AG04450 (cell line): ENCODE measurements at places on chromosomes 12 and 14.

- DNase-seq = peak; percentile 15
Observed at GRCh38 chr14:34554540-34555250, 15.2 kb upstream of the EAPP start.

DNA sequence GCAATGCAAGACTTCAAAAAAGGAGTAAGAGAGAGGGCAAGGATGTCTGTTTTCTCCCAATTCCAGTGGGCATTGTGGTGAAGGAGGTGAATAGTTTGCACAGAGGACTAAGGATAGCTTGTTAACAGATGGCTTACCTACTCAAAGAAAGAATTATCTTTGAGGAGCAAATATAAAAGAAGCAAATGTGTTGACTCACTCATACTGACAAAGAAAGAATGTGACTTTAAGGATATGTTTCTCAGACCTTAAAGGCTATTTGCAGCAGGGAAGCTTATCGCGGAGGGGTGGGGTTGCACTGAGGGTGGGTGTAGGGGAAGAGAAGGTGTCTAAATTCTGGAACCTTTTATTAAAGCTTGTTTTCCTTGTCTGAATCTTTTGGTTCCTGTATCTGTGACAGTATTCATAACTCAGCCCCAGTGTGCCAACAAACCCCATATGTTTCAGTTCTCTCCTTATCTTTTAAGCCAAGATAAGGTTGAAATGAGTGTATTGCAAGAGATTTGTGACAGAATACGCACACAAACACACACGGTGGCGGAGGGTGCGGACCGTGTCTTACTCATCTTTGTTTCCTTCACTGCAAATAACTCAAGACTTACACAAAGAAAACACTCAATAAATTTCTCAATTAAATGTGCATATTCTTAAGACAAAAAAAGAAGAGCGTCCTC, 146.4 kb upstream of the ARID2 start:
- DNase-seq = peak; percentile 3

GRCh38 chr12:121717041-121717699, 4.6 kb downstream of the TMEM120B start:
- peak; percentile 77 for DNase-seq

- DNase-seq = no peak
Observed at GRCh38 chr12:122986258-122986871, 5.9 kb downstream of the ARL6IP4 start.

- no peak for DNase-seq
Observed at GRCh38 chr12:92574051-92574783, 128.6 kb upstream of the PLEKHG7 start.

DNA sequence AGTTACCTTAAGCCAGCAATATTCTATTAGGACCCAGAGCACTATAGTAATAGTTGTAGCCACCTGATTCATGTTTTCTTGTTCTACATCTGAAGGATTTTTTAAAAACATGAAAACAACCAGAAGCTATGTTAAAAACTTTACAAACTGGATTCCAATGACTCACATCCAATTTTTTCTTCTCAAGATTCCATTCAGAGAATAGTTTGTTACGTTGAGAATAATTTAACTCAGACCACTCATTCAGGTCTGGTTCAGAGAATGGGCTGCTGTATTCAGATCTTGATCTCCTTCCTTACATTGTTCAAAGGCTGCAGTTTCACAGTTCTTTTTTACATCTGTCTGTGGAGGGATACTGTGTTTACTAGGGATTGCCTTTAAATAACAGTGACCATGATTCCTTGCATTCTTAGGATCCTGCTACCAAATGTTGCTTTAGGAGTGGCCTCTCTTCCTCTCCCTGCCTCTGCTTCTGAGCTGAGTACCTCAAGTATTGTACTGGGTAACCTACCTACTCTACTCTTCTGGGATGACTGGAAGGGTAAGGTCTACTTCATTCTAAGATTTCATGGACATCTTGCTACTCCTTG, 448.0 kb upstream of the FBXO33 start:
- DNase-seq = no peak

DNA sequence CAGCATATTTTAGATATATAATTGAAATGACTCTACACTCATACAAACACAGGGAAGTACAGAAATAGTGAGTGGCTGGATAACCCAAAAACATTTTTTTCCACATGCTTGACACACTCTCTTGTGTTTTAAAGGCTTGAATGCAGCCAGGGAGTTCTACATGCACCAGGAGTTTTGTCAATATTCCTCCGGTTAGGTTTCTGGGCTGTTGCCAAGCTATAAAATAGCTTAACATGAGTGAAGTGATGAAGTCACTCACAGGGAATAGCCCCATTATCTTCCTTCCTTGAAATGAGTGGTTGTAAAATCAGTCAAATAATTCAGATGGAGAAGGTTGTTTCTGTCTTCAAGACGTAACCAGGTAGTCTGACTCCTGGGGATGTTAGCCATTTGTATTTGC, 582.7 kb downstream of the SLC6A15 start:
- DNase-seq = no peak

DNA sequence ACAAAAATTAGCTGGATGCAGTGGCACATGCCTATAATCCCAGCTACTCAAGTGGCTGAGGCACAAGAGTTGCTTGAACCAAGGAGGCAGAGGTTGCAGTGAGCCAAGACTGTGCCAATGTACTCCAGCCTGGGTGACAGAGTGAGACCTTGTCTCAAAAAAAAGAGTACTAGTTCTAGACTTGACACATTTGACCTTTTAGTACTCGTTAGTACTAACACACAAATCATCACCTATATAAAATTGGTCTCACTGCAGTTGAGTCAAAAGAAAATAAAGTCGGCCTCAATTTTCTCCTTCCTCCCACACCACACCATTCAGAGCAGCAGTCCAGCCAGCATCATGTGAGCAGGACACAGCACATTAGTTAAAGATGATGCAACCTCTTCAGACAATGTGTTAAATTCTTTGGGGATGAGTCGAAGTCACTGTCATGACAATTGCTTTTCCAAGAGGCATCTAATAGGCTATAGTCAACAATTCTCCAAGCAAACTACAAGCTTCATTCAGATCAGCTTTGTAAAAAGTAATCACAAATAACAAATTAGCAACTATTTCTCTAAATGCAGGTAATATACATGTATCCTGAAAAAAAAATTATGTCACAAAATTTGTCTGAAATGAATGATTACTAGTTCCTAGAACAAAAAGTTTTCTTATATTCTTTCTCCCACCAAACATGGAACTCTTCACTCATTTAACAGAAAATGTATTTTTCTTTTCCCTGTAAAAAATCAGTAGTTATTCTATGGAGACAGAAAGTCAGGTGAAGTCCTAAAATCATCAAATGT, 55.6 kb downstream of the CLIP1 start:
- DNase-seq = peak; percentile 67

DNA sequence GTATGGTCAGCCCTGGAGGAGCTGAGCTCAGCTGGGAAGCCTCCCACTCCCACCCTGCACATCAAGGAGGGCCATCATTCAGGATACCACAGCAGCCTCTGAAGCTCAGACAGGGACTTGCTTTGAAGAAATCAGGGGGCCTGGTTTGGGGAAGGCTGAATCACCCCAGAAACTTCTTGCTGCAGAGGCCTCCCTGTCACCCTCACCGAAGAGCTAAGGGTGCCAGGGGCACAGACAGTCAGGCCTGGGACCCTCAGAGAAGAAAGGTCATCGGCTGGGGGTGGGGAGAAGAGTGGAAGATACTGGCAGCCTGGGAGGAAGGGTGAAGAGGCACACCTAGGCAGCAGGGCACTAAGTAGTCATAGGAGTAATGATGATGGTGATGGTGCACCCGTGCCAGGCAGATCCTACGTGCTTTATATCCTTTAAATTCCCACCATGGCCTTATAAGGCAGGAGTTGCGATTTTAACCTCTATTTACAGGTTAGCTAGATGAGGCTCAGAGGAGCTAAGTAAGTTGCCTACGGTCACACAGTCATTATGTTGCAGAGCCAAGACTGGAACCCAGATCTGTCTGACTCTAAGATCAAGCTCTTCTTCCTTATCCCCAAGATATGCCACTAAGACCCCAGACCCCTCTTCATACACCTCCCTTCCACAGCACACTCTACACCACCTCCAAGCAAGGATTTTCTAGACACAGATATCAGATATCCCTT, 28.5 kb upstream of the PNMA1 start:
- no peak for DNase-seq

DNA sequence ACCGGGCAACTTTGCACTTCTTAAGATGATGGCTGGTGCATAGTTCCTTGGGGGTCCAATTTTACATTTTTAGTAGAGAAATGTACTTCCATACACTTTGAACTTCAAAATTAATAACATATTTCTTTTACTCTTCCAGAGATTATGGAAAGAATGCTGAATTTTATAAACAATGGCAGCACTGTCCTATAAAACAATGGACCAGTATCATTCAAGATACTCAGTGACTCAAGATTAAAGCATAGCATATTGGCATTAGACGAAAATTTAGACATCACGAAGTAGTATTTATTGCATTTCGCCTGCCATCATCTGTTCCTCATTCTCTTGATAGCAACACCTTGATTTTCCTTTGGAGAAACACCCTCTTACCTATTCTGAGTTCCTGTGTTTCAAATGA, 118.3 kb upstream of the ATF7IP start:
- no peak for DNase-seq

GRCh38 chr12:85448031-85448430, 168.0 kb downstream of the ALX1 start:
- DNase-seq = no peak

DNA sequence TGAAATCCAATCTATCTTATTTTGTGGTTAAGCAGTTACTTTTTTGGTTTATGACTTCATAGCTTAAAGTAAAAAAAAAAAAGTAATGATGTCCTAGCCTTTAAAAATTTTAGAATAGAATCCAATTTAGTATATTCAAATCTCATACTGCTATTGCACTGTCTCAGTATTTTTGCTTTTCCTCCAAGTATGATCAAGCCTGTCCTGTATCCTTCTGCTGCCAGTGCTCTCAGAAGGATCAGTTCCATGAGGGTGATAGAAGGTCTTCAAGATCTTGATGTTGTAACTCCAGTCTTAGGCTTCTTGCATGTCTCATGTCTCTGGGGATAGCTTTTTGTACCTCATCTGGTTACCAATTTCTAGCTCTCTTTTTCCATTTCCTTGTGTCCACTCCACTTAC, 324.2 kb upstream of the FAR2 start:
- DNase-seq = no peak

- DNase-seq = no peak
Observed at GRCh38 chr12:5478081-5478706, 46.3 kb downstream of the NTF3 start.

DNA sequence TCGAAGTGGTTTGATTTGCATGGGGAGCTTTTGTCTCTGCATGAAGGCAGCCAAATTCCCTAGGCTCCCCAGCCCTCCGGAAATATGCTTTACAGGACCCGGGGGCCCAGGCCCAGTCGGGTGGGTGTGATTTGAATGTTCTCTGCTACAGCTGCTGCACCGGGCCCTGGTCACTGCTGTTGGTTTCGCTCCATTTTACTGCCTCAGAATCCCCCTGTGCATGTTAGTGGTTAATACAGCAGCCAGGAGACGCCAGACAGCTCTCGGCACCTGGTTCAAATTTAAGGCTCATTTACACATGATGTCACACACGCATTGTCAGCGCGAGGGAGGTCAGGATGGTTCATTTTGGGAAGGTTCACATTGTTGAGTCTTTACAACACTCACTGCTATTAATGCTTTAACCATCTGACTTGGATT, 99.6 kb downstream of the SLC38A6 start:
- peak; percentile 72 for DNase-seq

DNA sequence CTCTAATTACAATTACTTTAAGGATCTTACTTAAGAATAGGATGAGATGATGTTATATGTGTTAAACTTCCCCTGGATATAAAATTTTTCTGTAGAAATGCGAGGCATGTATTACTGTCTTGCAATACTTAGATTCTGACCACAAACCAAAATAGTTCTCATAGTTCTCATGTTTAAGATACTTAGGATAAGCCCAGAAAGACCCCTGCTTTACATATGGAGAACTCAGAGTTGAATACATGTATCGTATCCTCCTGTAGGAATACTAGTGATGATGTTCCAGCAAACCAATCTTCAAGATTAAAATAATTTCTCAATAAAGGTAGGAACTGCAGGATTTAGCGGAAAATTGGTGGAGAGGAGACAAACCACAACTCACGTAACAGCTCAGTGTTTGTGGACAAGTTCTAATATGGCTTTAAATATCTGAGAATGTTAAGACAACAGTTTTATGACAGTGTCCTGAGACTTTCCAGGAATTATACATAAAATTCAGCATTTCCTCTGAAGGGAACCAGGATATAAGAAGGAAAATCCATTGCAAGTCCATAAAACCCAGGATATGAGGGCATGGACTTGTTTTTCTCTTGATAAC, 114.7 kb upstream of the CRY1 start:
- DNase-seq = no peak

GRCh38 chr12:71157601-71158233, at the start of gene TSPAN8:
Gene TSPAN8, minus strand, starts transcription at chr12:71157999. Its CDS starts 321 bp downstream, at chr12:71157678.
- DNase-seq = no peak

GRCh38 chr14:45150386-45150890, 14.7 kb downstream of the FANCM start:
- DNase-seq = no peak
